ENCODE measurements at places on chromosomes 3 and 15.

DNA sequence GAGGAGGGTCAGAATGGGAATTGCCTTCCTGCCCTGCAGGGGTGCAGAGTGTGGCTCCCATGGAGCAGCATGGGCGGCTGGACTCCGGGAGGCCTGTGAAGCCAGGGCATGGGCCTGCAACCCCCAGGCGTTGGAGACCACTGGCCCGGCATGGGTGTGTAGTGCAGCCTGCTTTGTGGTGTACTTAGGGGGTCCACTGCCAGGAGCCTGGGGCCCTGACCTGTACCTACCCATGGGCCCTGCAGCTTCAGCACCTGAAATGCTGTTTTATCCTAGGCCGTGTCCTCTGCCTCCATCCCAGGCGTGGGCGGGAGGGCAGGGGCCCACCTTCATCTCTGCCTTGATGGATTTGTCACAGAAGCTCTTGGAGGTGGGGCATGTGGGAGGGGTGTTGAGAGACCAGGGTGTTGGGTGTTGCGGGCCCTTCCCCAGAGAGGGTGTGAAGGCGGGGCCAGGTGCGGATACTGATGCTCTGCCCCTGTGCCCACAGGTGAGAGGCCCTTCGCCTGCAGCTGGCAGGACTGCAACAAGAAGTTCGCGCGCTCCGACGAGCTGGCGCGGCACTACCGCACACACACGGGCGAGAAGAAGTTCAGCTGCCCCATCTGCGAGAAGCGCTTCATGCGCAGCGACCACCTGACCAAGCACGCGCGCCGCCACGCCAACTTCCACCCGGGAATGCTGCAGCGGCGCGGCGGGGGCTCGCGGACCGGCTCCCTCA lies 45.0 kb downstream of the KLF13 start:
- no peak for DNase-seq

- DNase-seq, result no peak
These were observed 27.2 kb upstream of the EDEM1 start for GRCh38 chr3:5160321-5160720.

DNA sequence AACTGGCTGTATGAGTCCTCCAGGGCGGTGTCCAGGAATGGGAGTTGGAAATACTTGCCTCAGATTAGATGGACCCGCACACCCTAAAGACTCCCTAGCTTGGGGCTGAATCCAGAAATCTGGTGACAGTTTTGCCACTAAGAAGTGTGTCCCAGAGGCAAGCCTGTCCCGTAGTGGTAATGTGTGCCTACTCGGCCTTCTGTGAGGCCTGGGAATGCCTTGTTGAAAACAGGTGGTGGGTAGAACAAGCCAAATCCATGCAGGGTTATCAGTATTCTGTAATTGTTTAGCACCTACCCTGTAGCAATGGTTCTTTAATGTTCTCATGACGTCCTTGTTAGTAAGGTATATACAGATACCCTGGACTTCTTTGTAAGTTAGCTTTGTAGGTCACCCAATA lies 1.6 kb downstream of the C3orf52 start:
- no peak for DNase-seq

- no peak for DNase-seq
These were observed 7.7 kb downstream of the FILIP1L start for GRCh38 chr3:100106531-100107141.

All from SIG-M5 (cell line).